ENCODE measurements at places on chromosomes 3 and 15. TPM values are rescaled to one million over a fixed set of nuclear protein-coding genes. Genes with fewer than 3 reads are reported as not detected.

The SCAANT1 gene
- not detected for total RNA-seq

The EPHA3 gene
- total RNA-seq: not detected

The RBMS3 gene
- total RNA-seq: 5.3 TPM

- H3K4me3 ChIP-seq: no peak overlapping the region
- no peak overlapping the region for H3K27ac ChIP-seq
- no peak for DNase-seq
- no peaks in the 10 kb centered on the region for H3K36me3 ChIP-seq
- H3K4me1 ChIP-seq: no peaks in the 10 kb centered on the region
- peaks cover 31% of the 10 kb centered on the region for H3K27me3 ChIP-seq
These were observed 274.4 kb downstream of the TLE3 start for GRCh38 chr15:69823223-69823907.

The PDZRN3 gene
- total RNA-seq: not detected

DNA sequence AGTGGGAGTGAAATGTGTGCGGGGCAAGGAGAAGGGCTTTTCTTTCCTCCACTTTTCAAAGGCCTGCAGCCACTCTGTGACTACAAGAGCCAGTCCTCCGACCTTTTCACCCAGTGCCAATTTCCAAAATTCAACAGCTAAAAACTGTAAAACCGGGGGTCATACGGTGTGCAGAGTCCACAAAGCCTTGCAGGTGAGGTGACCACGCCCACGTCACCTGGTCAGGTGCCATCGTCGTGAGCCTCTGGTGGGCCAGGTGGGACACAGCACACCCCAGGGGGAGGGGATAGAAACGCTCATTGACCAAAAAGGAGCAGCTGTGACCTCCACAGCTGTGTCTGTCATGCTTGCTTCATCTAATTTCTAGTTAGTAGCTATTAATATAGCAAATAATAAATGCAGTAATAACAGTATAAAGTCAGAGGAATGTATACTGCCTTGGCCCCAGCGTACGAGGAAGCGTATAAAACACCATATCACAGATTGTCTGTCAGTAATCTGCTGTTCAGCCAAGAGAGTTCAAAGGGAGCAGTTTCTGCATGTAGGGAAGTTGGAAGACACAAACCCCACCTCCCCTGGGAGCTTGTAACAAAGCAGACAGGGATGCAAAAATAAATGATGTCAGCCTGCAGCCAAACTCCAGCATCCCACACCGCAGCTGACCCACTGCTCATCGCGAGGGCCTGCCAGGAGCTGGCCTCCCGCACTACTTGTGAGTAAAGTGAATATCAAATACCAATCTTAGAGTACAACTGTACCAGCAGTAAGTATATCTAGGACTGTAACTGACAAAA is 86.7 kb downstream of the VGLL4 start:
- peaks cover 2% of the 10 kb centered on the region for H3K4me1 ChIP-seq
- no peak for DNase-seq
- no peak overlapping the region for H3K27ac ChIP-seq
- H3K4me3 ChIP-seq: no peak overlapping the region
- peaks cover 42% of the 10 kb centered on the region for H3K36me3 ChIP-seq

- peaks cover 8% of the 10 kb centered on the region for H3K27me3 ChIP-seq
- no peak for DNase-seq
- H3K36me3 ChIP-seq: no peaks in the 10 kb centered on the region
- no peaks in the 10 kb centered on the region for H3K4me1 ChIP-seq
- no peak overlapping the region for H3K27ac ChIP-seq
- no peak overlapping the region for H3K4me3 ChIP-seq
These were observed 89.4 kb downstream of the CD47 start for GRCh38 chr3:108001457-108001856.

- H3K4me3 ChIP-seq: no peak overlapping the region
- H3K4me1 ChIP-seq: no peaks in the 10 kb centered on the region
- H3K36me3 ChIP-seq: no peaks in the 10 kb centered on the region
- no peaks in the 10 kb centered on the region for H3K27me3 ChIP-seq
These were observed 303.4 kb downstream of the ZNF385D start for GRCh38 chr3:21447476-21448151.

DNA sequence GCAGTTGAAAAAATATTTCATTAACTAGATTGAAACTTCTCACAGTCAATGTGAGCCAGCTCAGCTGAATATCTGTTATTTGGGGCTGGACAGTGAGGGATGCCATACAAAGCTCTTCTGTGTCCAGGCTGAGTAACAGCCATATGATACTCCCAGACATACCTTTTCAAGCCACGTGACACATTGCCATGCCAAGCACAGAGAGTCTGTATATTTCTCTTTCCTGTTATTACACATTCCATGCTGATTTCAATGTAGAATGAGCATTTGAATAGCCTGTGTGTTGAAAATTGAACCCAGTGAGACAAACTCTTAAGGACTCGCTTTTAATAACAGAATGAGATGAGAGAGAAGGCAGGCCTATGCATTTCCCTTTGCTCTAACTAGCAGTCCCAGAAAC is 334.7 kb upstream of the RASGRP1 start:
- H3K4me3 ChIP-seq: no peak overlapping the region
- no peaks in the 10 kb centered on the region for H3K36me3 ChIP-seq
- H3K27ac ChIP-seq: no peak overlapping the region
- DNase-seq: no peak
- no peaks in the 10 kb centered on the region for H3K27me3 ChIP-seq

The HLTF gene
- total RNA-seq: 20.8 TPM

DNA sequence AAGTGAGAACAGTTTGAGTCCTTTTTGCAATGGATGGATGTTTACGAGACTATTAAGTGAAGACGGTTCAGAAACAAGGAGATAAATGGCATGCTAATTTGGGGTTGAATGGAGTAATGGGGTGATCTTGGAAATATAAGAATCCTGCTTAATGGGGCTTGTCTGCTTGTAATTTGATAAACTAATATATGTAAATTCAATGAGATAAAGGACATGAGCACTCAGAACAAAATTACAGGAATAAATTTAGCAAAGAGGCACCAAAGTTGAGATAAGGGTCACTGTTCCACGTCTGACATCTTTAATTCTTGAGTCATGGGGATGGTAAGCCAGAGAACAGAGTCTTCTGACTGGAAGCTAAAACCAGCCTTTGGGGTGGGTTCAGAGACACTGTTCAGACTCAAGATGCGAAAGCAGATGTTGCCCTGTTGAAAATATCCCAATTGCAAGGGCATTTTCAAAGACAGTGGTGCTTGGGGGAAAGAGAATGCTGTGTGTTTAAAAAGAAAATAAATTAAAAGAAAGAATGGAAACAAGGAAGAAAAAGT is 67.8 kb upstream of the CHRNB4 start:
- peaks cover 9% of the 10 kb centered on the region for H3K4me1 ChIP-seq
- no peak overlapping the region for H3K27ac ChIP-seq
- no peak for DNase-seq
- H3K27me3 ChIP-seq: peaks cover 42% of the 10 kb centered on the region

The CDHR4 gene
- 0.16 TPM for total RNA-seq

GRCh38 chr15:76190070-76190564 is 121.2 kb downstream of the ETFA start:
- H3K4me3 ChIP-seq: no peak overlapping the region
- no peaks in the 10 kb centered on the region for H3K36me3 ChIP-seq
- H3K27me3 ChIP-seq: peaks cover 36% of the 10 kb centered on the region
- DNase-seq: no peak
- peaks cover 9% of the 10 kb centered on the region for H3K4me1 ChIP-seq

The SLC51B gene
- total RNA-seq: not detected

The CIP2A gene
- 45.6 TPM for total RNA-seq

The BOC gene
- total RNA-seq: 4.2 TPM

The ACOX2 gene
- total RNA-seq: not detected

Data from activated T-helper 2 cell treated with anti-CD3 and anti-CD28 coated beads, Interferon-gamma antibody, Interleukin-2, Interleukin-4, amounts not matched to agents 10 μg/mL and 5 μg/mL and 100 μg/mL, durations not matched to agents 14 hours and 24 hours and 36 hours (primary cell).